ENCODE measurements at places on chromosomes 13 and 19.

DNA sequence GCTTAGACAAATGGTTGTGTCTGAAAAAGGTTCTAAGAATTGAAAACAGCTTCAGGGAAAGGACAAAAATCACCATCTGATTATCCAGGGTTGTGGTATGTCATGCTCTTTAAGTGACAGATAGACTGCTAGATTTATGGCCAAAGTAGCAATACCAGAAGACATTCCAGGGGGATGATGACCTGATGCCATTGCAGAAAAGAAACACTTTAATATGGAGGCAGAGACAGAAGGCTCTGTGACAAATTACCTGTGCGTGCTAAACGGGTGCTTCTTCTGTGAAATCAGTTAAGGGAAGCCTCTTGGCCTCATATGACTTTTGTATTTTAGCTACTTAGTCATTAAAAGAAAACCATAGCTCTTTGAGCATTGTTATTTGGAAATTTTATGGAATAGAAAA lies 144.3 kb upstream of the RNF113B start:
- DNase-seq = no peak

- DNase-seq = no peak
Observed at GRCh38 chr13:64029343-64030093, 2613.9 kb upstream of the PCDH20 start.

- peak; percentile 38 for DNase-seq
Observed at GRCh38 chr13:35978607-35979316, 152.4 kb downstream of the DCLK1 start.

GRCh38 chr13:21225841-21226581 lies 49.6 kb downstream of the MRPL57 start:
- DNase-seq = no peak

GRCh38 chr19:45280471-45280961 lies 29.4 kb downstream of the MARK4 start:
- DNase-seq = peak; percentile 94
